Breast epithelium (tissue), 4 donors: ENCODE measurements at places on chromosomes 12 and 14. TPM values are rescaled to one million over a fixed set of nuclear protein-coding genes. Genes with fewer than 3 reads are reported as not detected.

SLIRP gene
- 101 TPM for total RNA-seq

KLRG1 gene
- 3.9 TPM for total RNA-seq

PLEKHD1 gene
- total RNA-seq, result 2.3 TPM

DNA sequence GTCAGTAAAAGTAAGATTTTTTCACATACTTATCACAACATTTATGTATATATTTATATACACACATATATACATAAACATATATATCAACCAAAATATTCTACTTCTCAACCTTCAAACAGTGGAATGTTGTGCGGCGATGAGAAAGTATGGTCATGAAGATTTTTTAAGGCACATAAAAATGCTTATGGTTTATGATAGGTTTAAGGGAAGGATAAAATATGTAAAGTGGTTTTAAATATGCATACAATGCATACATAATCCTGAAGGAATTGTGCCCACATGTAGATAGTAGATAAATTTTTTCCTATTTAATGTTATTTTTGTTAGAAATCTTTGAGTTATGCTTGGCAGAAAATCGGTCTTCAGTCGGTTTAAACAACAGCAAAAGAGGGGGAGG is 182.7 kb downstream of the ANO6 start:
- H3K4me1 ChIP-seq, result no peaks in the 10 kb centered on the region
- no peak overlapping the region for H3K27ac ChIP-seq
- no peak overlapping the region for H3K4me3 ChIP-seq
- no peak for DNase-seq

DNA sequence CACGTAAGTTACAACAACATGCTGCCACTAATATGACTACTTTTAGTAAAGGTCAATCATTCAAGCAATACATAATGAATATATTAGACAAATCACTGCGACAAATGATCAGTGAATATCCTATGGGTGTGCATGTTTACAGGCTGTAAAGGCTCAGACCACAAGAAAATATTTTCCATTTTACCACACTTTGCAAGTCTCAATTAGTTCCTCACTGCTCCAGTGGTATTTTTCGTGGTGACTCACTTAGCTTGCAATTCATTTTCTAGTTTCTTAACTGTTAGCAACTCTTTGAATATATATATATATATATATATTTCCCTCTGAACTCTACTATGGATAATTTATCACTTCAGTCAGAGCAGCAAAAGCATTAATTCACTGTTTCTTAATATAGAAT is 96.9 kb downstream of the EML5 start:
- no peaks in the 10 kb centered on the region for H3K27me3 ChIP-seq
- no peak overlapping the region for H3K4me3 ChIP-seq

DNA sequence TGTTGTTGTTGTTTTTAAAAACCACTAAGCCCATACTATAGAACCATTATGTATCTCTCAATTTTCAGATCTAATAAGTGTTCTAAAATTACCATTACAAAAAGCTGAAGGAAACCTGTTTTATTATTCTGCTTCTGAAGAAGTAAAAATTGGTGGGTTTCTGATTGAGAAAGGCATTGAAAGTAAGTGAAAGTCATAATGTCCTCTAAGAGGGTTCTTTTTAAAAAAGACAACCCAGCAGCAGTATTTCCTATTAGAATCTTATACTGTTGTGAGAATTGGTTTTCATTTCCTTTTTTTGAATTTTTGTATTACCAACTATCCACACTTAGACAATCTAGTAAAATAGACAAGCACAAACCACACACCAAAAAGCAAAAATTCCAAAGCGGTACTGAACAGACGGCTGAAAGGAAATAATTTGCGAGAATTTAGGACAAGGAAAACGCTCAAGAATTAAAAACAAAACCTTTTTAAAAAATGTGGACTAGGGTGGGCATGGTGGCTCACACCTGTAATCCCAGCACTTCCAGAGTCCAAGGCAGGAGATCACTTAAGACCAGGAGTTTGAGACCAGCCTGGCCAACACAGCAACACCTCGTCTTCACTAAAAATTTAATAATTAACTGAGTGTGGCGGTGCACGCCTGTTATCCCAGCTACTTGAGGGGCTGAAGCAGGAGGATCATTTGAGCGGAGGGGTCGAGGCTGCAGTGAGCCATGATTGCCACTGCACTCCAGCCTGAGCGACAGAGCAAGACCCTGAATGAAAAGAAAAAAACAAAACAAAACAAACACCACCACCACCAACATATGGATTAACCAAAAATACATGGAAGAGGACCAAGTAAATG is 66.7 kb upstream of the AP4S1 start:
- H3K4me3 ChIP-seq, result no peak overlapping the region
- no peak overlapping the region for H3K27ac ChIP-seq
- no peaks in the 10 kb centered on the region for H3K4me1 ChIP-seq
- no peaks in the 10 kb centered on the region for H3K36me3 ChIP-seq
- DNase-seq, result no peak
- no peaks in the 10 kb centered on the region for H3K27me3 ChIP-seq

GRCh38 chr12:77995436-77996167 is 164.9 kb downstream of the NAV3 start:
- H3K4me3 ChIP-seq, result no peak overlapping the region
- no peaks in the 10 kb centered on the region for H3K27me3 ChIP-seq
- H3K27ac ChIP-seq, result no peak overlapping the region
- no peaks in the 10 kb centered on the region for H3K36me3 ChIP-seq
- DNase-seq, result no peak

DNA sequence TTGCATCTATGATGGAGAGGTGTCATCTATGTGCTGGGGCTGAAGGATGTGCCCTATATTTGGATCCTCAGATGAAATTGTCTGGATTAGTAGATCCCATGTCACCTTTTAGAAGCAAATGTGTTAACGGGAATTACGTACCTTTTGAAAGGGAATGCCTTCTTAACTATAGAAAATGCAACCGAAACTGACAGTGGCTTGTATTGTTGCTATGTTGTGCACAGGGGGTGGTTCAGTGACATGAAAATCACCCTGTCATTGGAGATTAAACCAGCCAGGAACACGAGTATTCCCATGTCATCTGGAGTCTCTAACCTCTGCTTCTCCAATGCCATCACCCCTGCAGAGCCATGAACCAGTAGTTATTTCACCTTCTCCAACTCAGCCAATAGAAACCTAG is 110.2 kb downstream of the METTL25 start:
- H3K27me3 ChIP-seq, result no peaks in the 10 kb centered on the region
- peaks cover 4% of the 10 kb centered on the region for H3K36me3 ChIP-seq
- no peak for DNase-seq
- no peak overlapping the region for H3K4me3 ChIP-seq
- no peak overlapping the region for H3K27ac ChIP-seq
- H3K4me1 ChIP-seq, result no peaks in the 10 kb centered on the region

DNA sequence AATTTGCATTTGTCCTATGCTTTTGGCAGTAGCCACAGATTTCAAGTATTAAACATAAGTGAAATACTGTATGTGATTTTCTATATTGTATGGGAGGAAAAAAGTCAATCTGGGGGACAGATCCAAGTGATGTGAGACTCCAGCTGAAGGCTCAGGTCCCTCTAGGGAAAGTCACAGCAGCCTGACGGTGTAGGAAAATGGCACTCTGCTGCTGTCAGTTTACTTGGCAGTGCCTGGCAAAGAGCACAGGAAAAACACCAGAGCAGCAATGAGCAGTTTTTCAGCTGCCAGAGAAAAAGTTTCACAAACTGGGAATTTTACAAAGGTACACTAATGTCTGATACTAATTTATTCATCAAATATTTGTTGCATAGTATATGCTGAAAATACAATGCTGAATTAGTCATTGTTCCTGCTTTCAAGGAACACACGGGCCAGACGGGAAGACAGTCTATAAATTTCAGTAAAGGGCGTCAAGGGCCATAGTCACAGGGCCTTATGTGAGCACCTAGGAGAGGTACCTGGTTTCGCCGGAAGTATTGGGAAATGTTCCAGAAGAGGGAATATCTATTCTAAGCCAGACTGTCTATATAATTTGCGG is 66.2 kb upstream of the SLC38A2 start:
- H3K27me3 ChIP-seq, result no peaks in the 10 kb centered on the region
- no peak for DNase-seq
- no peak overlapping the region for H3K27ac ChIP-seq
- H3K4me1 ChIP-seq, result no peaks in the 10 kb centered on the region
- no peaks in the 10 kb centered on the region for H3K36me3 ChIP-seq

- no peak for DNase-seq
- no peak overlapping the region for H3K27ac ChIP-seq
- no peak overlapping the region for H3K4me3 ChIP-seq
Measured at GRCh38 chr12:7915661-7916403, 20.2 kb downstream of the SLC2A3 start.

DNA sequence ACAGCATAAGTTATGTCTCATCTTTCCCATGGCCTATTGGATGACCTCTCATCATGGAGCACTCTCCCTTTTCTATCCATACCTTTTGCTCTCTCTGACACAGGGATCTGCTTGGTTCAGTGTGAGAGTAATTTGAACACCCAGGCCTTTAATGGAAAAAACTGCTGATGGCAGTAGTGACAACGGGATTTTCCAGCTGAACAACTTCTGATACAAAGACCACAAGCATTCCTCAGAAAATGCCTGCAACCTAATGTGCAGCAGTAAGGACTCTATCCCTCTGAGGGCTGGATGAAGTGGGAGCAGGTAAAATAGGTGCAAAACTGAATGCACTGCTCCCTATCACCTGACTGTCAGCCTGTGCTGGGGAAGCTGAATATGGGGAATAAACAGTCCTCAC is 51.0 kb downstream of the KANSL2 start:
- H3K4me1 ChIP-seq, result no peaks in the 10 kb centered on the region
- no peak for DNase-seq
- H3K27me3 ChIP-seq, result no peaks in the 10 kb centered on the region
- H3K36me3 ChIP-seq, result no peaks in the 10 kb centered on the region
- no peak overlapping the region for H3K27ac ChIP-seq
